ENCODE measurements at places on chromosomes 7 and 10.

DNA sequence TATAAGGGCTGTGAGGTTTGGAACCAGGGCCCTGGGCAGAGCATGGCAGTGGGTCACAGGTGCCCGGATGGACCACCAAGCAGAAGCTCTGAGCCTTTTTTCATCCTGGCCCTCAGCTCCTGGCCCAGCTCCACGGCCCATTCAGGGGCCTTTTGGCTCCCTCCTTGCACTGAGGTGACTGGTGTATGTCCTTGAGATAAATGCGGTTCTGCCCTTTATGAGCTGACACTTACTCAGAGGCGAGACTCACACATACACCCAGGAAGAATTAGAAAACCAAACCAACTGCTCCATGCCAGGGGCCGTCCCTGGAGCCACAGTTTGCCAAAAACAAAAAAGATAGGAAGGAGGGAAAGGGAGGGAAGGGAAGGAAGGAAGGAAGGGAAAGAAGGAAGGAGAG, 49.7 kb downstream of the CUZD1 start:
- no peak for DNase-seq

DNA sequence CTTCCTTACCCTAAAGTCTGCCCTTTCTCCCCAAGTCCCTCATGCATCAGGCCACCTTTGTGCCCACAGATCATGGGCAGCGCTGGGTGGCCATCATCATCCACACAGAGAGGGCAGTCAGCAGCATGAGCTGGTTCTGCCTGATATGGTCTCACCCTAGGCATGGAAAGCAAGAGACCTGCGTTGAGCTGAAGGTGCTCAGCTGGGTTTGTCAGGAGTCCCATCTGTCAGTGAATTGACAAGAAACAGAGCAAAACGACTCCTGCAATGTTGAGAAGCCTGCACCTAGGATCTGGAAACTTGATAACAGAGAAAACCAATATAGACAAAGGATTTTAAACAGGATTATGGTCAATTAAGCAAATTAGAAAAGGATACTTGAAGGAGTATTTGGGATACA, 242.7 kb upstream of the PRSS1 start:
- DNase-seq: peak; percentile 36

GRCh38 chr10:52048051-52048450, 266.0 kb upstream of the DKK1 start:
- no peak for DNase-seq

DNA sequence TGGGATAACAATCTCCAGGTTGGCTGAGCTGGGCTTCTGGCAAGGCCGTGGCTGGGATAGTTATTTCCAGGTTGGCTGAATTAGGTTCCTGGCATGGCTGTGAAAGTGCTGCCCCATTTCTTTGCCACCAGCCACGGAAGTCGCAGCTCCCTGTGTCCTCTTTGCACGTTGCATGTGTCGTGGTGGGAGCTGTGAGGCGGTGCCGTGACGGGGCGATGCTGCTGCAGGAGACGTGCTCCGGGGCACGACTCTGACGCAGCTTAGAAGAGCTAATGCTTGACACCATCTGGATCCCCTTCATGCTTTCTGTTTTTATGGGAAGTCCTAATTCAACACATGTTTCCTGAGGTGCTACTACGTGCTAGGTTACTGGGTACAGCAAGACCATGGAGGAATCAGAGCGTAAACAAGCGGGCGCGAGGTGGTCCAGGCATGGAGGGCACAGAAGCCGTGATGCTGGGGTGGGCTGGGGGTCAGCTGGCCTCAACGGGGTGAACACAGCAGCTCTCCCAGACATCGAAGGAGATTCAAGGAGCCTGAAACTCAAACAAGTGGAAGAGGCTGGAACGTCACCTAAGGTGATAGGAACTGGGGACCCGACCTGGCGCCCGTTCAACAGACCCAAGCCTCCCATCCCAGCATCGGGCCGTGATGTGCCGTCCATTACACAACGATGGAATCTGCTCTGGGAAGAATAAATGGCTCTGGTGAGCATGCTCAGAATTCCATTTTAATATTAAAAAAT, 407.1 kb downstream of the DNAJB6 start:
- DNase-seq: no peak

GRCh38 chr10:120927352-120927751, 76.2 kb downstream of the WDR11 start:
- DNase-seq: no peak

GRCh38 chr10:35705051-35705450, 63.0 kb upstream of the FZD8 start:
- no peak for DNase-seq

GRCh38 chr7:108157606-108158335, 27.6 kb upstream of the LAMB4 start:
- DNase-seq: no peak

DNA sequence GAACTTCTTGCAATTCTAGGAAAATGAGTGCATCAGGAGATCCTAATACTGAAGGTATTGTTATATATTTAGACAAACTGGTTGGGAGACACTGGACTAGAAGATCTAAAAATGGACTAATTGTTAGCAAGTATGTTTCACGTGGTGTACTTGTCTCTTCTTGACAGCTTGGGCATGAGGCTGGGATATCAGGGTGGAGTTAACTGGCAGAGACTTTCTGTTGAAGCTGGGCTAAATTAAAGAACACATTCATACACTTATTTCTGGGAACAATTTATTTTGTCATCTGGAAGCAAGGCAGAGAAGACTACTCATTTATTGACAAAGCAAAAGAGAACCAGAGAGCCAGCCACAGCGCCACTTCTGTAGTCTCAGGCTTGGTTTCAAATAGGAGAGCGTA, 25.9 kb downstream of the TYW1 start:
- no peak for DNase-seq

DNA sequence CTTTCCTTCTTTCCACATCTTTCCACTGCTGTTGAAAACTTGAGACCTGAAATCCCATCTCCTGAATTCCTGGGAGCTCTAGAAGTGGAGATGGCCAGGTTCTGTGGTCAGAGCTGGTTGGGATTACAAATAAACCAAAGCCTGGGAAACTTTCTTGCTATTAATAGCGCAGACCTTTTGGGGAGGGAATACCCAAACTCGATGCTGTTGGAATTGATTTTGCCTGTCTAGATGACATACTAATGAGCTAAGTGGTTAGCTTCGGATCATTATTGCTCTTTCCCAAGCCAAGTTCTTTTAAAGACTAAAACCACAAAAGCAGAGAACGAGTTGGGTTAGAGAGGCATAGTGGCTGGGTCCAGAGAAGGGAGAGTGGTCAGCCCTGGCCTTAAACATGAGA, 76.6 kb downstream of the TCF7L2 start:
- DNase-seq: no peak

DNA sequence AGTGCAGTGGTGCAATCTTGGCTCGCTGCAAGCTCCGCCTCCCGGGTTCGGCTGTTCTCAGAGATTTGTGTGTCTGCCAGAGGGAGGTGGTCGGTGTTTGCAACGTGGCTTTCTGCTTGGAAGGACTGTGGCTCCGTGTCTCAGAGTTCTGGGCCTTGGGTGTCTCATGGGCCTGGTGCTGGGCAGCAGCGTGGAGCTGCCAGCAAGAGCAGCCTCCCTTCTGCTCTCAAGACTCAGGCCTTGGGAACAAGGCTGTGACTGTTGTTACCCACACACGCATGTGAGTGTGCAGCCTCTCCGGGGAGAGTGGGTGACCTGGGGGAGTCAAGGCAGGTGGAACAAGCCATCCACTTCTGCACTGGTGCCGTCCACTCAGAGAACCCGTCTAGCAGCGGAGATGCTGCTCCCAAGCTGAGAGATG, 52.0 kb downstream of the VIPR2 start:
- DNase-seq: no peak

DNA sequence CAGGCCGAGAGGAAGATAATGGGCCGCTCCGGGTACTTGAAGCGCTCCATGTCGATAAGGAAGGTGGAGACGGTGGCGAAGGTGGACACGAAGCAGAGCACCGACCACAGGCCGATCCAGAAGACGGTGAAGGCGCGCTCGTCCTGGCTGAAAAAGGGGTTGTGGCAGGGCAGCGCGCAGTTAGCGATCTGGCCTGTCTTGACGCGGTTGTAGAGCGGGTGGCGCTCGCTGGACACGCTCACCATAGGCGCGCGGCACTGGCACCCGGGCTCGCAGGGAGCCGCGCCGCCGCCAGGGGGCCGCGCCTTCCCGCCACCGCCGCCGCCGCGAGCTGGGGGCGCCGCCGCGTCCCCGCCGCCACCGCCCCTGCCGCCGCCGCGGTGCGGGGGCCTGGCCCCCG, 1.6 kb downstream of the FZD8 start:
- peak; percentile 68 for DNase-seq

DNA sequence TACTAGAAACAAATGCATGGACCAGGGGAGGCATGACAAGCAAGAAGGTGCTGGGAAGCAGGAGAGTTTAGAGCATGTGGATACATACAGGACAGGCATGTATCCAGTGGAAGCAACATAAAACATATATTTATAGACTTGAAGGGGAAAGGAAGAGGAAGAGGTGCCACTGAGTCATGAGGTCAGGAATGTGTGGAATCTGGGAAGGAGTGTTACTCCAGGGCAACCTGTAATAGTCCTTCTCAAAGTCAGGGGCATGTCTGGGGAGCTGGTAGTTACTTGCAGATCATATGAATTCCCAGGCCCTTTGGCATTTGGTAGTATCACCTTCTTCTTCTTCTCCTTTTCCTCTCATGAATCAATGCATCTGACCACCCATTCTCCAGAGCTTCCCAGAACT, 246.6 kb downstream of the XPNPEP1 start:
- DNase-seq: no peak

GRCh38 chr7:45421806-45422205, 152.4 kb upstream of the ADCY1 start:
- no peak for DNase-seq
